ENCODE measurements at places on chromosomes 13 and 19.

- no peak for DNase-seq
Observed at GRCh38 chr13:43005460-43006236, 13.6 kb upstream of the EPSTI1 start.

DNA sequence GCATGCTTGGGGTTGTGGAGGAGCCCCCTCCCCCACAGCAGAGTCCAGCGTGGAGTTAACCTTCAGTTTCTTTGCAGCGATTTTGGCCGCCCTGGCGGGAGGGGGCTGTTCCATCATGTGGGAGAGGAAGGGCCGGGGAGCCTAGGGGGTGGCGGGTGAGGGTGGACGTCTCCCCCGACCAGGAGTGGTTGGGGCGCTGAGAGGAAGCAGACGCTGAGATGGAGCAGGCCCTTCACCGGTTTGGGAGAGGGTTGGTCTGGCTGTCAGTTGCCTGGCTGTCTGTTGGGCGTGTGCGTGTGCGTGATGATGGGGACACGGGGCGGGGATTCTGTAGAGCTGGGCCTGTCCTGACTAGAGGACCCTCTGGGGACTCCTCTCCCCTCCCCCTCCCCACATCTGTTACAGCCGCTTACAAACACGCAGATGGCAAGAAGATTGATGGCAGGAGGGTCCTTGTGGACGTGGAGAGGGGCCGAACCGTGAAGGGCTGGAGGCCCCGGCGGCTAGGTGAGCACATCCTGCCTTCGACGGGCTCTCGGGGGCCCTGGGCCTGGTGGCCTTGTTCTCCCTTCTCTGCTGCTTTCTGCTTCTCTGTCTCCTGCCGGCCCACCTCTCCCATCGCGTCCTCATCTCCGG is 9.8 kb upstream of the LIN7B start:
- DNase-seq, result peak; percentile 40

- peak; percentile 99 for DNase-seq
Observed at GRCh38 chr19:52369559-52370340, at the start of gene ZNF880. ZNF880 (plus strand) TSS chr19:52369923; CDS start chr19:52369966, 43 bp downstream.

GRCh38 chr13:77386880-77387606 is 60.1 kb upstream of the MYCBP2 start:
- DNase-seq, result no peak

- DNase-seq, result no peak
Observed at GRCh38 chr19:50838239-50838638, 4.9 kb upstream of the KLK15 start.

- no peak for DNase-seq
Observed at GRCh38 chr13:50392977-50393376, 377.7 kb downstream of the KCNRG start.

GRCh38 chr19:47848823-47849473 is 10.1 kb upstream of the TPRX2 start:
- peak; percentile 46 for DNase-seq

GRCh38 chr13:30607908-30608307 is 9.8 kb upstream of the USPL1 start:
- no peak for DNase-seq

GRCh38 chr19:40379446-40380198 is 10.4 kb downstream of the HIPK4 start:
- no peak for DNase-seq

DNA sequence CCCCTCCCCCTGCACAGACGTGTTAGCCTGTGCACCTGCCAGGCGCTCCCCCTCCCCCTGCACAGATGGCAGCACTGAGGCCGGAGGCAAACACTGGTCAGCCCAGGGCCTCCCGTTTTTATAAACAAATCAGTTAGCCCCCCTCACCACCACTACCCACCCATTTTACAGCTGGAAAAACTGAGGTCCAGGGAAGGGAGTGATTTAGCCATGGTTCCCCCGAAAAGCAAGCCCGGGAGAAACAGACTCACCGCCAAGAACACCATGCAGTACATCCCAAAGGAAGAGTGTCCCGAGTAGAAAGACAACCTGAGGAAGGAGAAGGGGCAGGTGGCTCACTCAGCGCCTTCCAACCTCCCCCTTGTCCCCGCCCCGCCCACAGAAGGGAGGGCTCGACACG is 8.7 kb downstream of the PLPP2 start:
- no peak for DNase-seq

DNA sequence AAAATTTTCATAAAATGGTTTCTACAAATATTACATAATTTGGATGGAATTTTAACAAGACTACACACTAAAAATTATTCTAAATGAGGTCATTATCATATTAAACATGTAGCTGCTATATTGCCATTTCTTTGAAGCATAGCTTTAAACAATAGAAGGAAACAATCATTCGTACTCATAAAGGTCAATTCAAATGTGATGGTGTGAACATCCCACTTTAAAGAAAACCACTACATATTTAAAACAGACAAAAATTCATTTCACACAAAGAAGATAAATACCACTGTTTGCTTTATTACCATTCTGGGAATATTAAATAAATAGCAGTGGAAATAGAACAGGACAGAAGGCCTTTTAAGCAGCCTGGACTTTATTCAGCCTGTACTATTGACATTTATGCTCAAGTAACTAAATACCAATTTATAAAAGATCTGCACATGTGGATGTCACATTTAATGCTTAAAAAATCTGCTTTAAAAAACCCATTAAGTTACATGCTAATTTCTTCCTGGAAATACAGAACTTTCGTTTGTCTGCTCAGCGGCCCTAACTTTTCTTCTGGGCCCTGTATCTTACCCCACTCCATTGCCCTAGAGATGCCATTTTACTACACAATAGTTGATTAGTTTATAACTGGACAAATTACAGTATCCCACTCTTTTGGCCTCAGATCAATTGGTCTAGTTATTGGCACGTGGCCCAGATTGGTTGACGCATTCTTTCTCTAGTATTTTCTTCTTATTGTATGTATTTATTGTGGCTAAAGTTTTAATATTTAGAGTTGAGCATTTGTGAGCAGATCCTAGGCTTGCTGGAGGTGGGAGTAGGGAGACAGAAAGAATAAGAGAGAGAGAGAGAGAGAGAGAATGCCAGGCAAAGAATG is 215.1 kb upstream of the SPRY2 start:
- DNase-seq, result no peak

DNA sequence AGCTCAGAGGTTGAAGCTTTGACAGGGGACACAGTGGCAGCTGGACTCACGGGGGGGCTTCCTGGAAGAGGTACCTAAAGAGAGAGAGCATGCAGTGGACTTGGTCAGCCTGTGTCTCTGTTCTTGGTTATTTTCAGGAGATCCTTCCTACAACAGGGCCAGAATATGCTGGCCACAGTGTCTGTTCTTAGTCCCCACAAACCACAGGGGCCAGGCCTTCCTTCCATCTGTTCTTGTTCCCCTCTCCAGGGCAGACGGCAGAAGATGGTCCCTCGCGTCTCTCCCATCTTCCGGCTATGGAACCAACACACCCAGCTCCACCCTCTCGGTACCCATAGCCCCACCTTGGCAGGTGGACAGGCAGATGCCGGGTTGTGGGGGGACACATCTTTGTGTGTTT is 24.8 kb downstream of the MAST3 start:
- no peak for DNase-seq

All from brain (organoid and tissue), 16 donors.